ENCODE measurements at places on chromosomes 3 and 15.
A peak's percentile ranks its signal among the peaks of the same experiment; 100 is the strongest.

DNA sequence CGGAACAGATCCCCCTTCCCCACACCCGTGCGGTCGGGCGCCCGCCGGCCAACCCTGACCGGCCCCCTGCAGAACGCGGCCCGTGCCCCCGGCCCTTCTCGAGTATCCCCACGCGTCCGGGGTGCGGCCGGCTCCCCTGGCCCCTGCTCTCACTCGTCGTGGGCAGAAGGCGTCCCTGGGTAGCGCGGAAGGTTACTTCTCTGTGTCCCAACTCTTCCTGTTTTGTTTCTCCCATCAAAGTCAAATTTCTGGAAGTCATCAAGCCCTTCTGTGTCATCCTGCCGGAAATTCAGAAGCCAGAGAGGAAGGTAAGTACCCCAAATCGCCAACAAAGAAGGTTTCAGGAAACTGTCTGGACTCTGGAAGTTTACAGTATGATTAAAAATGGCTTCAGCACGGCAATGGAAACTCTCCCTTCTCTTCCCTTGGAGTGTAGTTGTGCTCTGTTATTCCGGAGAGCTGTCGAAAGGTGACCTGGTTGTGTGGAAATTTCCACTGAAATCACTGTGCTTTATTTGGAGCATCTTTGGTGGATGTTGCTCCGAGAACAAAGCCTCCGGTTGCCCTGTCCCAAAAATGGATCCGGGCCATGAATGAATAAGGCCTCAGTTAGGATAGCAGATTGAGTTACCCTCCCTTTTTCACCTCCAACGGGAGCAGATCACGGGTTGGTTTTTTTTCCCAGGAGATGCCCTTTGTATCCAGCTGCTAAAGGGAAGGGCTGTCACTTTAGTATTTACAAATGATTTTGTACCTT lies 536 bp downstream of the SEC61A1 start:
- peak overlapping the region; percentile 99 for H3K4me3 ChIP-seq
- no peak for DNase-seq
- peaks cover 44% of the 10 kb centered on the region for H3K4me1 ChIP-seq
- H3K27ac ChIP-seq, result peak overlapping the region; percentile 90

DNA sequence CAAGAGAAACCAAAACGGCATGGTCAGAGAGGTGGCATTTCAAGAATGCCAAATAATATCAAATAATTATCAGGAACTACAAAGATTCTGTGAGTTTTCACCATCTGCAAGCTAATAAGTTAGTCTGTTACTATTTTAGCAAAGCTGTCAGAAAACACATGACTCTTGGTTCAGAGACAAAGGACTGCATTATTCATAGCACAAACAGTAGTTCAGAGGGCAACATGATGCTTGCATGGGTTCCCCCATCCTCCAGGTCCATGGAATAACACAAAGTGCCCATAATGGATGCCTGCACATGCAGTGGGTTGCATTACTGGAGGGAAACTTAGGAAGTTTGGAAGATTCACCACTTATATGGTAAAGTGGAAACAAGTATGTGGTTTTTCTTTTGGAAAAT lies 228.8 kb upstream of the ALCAM start:
- no peak overlapping the region for H3K27ac ChIP-seq
- no peaks in the 10 kb centered on the region for H3K4me1 ChIP-seq
- H3K4me3 ChIP-seq, result no peak overlapping the region
- no peak for DNase-seq

DNA sequence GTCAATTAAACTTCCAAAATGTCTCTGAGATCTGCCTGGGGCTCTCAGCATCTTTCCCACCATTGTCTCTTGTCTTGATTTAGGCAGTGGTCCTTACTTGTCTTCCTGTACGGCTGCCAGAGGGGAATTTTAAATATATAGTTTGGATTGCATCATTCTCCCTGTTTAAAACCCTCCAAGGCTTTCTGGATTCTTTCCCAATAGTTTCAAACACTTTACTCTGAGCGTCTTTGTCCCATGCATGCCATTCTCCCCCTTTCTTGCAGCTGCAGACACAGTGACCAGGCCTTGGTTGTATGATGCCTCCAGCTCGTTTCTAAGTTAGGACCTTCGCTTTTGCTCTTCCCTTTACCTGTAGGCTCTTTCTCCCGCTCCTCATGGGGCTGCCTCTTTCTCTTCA lies 323.3 kb upstream of the CTNNB1 start:
- H3K4me3 ChIP-seq, result no peak overlapping the region
- no peaks in the 10 kb centered on the region for H3K36me3 ChIP-seq
- H3K4me1 ChIP-seq, result peaks cover 28% of the 10 kb centered on the region
- H3K27me3 ChIP-seq, result no peaks in the 10 kb centered on the region
- no peak for DNase-seq

GRCh38 chr15:33988384-33988783 lies 20.1 kb downstream of the CHRM5 start:
- no peaks in the 10 kb centered on the region for H3K4me1 ChIP-seq
- H3K4me3 ChIP-seq, result no peak overlapping the region
- no peak overlapping the region for H3K27ac ChIP-seq
- no peak for DNase-seq
- H3K27me3 ChIP-seq, result no peaks in the 10 kb centered on the region

Data from vagina (tissue), 2 donors.